ENCODE measurements at places on chromosomes 1 and 21.

DNA sequence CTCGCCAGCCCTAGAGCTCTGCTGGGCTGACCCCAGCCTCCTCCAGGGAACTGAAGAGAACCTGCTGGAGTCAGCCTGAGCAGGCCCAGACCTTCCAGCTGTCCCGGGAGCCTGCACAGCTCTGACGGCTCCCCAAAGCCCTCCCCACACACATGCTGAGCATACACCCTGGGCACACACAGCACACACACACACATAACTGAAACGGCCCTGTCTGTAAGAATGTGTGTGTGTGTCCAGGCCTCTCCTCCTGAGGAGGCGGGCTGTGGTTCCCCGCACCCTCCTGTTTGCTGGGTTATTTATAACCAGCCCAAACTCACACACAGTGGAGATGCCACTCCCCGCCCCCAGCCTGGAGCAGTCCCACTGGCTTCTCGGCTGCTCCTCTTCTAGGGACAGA, 20.2 kb downstream of the SDC3 start:
- DNase-seq: peak; percentile 73

GRCh38 chr1:233356705-233356987, 29.1 kb downstream of the MAP3K21 start:
- no peak for DNase-seq

DNA sequence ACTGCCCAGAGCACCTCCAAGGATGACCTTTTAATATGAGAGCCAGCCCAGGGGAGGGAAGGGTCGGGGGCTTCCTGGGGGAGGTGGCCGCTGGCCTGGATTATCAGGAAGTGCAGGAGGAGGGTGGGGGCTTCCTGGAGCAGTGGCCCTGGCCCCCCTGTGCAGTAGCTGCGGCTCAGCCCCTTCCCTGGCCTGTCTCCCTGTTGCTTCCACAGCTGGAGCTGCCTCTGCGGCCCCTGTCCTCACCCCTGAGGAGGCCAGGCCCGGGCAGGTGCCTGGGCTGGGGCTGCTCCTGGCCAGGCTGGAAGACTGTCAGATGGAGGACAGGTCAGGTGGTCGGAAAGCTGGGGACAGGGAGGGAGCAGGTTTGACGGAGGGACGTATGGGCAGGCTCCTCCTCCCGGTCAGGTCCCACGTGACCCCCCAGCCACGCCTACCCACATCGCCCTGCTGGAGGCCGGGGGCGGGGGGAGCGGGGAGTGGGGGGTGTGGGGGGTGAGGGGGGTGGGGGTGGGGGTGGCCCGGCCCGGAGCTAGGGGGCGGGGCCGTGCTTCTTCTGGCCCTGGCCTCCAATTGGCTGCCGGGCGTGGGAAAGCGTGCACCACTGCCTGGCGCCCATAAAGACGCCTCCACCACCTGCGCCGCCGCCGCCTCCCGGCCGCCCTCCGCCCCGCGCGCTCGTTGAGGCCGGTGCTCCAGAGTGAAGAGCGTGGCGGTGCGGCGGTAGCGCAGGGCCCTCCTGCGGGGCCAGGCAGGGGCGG, 10.2 kb upstream of the TNFRSF14 start:
- DNase-seq: peak; percentile 58

DNA sequence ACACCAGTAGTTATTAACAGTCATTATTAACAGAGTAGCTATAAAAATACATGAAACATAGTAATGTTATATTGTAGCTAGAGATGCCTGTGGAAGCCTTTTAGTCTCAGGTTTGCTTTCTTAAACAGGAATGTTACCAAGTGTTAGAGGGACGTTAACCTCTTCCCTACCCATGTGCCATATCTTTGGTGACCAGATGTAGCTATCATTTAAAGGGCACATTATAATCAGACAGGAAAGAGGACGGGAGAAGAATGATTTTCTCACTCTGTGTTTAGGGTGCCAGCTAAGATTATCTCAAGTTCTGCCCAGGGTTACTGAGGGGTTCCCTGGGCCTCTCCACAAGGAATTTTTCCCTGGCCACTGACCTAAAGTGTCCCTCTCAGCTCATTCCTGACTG, 20.9 kb upstream of the UBL4B start:
- no peak for DNase-seq

DNA sequence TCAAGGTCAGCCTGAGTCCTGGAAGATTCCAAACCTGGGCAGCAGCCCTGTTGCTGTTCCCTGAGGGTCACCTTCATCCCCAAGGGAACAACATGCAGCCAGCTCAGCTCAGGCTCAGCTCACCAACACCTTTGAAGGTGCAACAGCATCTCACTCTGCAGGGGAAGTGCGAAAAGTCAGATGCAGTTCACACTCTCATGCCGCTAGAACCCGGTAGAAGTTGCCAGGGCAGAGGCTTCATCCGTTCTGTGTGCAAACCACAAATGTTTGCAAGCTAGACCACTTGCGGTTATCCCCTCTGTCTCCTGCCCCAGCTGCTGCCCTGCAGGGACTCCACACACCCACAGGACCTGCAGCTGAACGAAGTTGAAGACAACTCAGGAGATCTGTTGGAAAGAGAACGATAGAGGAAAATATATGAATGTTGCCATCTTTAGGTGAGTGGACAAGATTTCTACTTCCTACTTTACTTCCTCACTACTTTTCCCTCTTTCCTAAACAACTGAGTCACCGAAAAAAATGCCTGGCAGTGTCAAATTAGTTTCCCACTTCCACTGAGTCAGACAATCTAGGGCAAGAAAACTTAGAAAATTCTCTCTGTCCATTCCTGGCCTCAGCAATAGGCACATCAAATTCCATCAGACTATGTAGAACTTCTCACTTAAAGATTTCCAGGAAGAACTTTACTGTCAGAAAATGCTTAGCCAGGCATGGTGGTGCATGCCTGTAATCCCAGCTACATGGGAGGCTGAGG, 1.8 kb upstream of the FCRL6 start:
- DNase-seq: peak; percentile 39

DNA sequence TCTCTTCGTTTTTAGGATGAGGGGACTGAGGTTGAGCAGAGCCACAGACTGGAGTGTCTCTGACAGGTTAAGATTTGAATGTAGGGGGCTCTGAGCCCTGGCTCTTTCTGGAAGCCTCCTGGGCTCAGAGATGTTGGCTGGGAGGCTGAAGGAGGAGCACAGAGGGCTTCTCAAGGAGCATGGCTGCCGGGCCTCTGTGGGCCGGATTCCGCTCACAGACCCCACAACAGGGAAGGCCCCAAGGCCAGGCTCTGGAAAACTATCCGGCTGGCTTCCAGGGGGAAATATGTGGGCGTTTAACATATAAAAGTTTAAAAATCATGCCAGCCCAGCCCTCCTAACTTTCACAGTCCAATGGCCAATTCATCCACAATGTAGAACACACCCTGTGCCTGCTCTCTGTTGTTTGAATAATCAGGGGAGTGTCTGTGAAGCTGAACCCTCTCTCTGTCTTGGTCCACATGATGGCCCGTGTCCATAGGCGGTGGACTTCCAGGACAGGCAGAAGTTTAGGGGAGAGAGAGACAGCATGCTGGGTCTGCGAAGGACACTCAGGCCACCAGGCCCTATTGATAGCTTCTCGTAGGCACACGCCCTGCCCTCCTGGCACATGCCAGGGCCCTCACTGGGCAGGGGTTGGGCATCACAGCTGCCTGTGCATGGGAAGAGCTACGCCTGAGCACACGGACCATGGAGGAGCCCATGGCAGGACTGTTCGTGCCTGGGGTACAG, 10.8 kb downstream of the OBSCN start:
- DNase-seq: no peak

- DNase-seq: peak; percentile 93
Observed at GRCh38 chr21:30234643-30235042, 18.7 kb upstream of the CLDN8 start.

DNA sequence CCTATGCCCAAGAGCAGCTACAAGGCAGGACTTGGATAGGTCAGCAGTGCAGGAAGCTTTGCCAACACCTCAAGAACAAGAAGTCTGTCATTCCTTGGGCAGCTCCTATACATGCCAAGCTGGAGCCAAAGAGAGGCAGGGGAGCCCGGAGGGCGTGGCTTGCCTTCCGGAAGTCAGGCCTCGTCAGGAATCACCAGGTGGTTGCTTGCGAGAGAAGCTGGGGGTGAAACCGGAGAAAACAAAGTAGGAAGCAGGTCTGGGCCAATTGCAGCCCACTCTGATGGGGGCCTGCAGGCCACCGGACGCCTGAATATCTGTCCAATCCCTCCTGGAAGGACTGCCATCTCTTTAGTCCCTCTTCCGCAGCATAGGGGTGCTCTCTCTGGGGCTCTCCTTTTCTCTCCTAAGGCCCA, 794 bp upstream of the FAM76A start:
- no peak for DNase-seq

DNA sequence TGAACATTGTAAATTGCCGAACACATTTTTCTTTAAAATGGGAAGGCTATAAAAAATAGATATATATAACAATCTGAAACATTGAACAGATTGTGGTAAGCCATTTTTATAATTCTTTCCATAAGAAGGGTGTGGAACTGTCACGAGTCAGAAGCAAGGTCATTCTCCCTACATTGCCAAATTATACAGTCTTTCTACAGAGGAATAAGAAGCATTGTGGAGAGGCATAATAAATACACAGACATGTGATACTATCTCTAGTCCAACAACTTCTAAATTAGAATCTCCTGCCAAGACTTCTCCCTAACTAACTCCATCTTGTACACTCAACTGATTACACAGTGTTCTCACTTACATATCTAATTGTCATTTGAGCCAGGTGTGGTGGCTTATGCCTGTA, 227.9 kb downstream of the CENPF start:
- DNase-seq: no peak

DNA sequence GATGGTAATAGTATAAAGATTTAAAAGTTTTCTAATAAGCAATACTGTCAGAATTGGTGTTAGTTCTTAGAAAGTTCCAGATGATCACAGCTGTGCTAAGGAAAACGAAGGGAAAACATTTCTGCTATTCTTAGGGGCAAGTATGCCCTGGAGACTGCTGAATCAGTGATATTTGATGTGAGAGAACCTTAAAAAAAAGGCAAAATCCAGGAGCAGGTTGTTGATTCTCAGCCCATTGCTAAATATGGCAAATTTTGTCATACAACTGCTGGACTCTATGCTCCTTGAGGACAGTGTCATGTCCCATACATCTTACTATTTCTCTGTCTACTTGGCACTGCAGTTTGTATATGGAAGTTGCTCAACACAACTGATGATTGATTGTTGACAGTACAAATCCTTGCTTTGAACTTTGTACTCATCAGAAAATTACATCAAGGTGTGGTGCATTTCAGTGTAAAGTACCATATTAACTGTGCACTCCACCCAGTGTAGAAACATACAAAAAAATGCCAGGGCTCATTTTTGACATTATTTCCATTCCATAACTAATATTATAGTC, 10.9 kb downstream of the CRCT1 start:
- no peak for DNase-seq

- no peak for DNase-seq
Observed at GRCh38 chr1:31421371-31422040, 8.5 kb downstream of the SERINC2 start.

DNA sequence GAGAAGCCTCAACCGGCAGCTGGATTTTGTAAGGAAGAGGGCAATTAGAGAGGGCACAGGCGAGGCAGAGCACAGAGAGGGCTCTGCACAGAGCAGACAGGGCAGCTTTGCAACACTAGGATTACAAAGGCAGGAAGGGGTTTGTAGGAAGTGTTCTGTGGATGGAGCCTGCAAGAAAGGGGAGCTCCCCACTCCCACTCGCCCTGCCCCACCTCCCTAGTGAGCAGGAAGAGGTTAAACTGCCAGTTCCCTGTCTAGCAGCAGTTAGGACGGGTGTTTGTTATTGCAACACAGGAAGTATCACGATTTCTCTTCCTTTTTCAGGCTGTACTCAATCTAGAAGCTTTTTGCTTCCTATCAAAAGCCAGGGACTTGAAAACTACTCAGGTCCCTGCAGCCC, 63.3 kb upstream of the LRRC8D start:
- peak; percentile 9 for DNase-seq

GRCh38 chr1:76632136-76632535, 235.1 kb upstream of the ST6GALNAC5 start:
- DNase-seq: no peak

GRCh38 chr1:159943908-159944622, 1.3 kb downstream of the IGSF9 start:
- no peak for DNase-seq
